T-helper 1 cell (primary cell): ENCODE measurements at places on chromosomes 3 and 15.

DNA sequence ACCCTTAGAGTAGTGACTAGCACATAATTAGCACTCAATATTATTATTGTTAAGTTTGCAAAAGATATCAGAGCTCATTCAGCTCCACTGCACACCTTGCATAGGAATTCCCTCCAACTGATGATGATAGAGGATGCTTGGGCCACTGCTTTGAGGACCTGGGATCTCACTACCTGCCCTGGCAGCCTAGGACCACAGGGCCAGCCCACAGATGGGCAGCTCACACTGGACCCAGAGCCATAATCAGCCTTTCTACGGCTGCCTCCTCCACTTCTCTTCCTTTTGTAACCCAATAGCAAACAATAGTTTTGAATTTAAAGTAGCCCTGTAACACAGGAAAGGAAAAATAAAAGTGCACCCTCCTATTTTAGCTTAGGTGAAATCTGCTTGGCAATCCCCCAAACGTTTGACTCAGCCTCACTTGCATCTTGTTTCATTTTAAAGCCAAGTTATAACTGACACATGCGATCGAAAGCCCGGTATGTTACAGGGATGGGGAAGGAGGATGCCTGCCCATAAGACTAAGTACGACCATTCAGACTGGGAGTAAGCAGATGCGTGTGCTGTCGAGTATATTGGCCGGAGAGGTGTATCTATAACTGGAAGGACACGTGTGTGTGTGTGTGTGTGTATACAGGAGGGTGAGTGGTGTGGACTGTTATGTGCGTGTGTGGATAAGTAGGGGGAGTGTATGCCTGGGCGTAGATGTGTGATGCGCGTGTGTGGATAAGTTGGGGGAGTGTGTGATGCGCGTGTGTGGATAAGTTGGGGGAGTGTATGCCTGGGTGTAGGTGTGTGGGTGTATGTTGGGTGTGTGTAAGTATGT, 65.9 kb downstream of the CPN2 start:
- DNase-seq = no peak

- no peak for DNase-seq
Observed at GRCh38 chr15:62986948-62987347, 55.6 kb upstream of the TPM1 start.

DNA sequence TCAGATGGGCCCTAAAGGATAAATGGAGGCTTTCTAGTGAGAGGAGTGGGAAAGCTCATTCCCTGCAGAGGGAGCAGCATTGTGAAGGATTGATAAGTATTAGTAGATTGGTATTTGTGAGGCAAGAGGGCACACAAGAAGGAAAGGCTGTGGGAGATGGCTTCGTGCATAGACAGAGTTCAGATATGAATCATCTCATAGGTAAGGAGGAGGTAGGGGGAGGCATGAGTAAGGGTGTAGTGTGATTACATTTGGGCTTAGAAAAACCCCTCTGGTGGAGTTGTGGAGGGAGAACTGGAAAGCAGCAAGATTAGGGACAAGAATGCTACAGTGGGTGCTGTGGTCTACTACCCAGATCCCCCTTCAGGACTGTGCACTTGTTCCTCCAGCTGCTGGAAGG, 29.6 kb downstream of the ONECUT1 start:
- DNase-seq = no peak

DNA sequence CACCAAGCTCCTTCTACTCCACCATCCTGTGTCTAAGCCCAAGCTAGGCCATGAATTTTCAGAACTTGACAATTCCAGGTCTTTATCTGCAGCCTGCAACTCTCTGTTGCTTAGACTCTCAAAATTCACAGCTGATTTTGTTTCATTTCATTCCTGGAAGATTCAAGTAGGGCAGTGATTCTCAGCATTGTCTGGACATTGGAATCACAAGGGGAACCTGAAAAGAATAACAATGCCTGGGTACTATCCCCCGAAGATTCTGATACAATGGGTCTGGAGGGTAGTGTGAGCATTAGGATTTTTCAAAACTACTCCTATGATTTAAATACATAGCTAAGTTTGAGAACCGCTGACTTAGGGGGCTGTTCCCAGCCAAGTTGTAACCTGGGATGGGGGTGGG, 534.7 kb upstream of the IL12A start:
- no peak for DNase-seq

DNA sequence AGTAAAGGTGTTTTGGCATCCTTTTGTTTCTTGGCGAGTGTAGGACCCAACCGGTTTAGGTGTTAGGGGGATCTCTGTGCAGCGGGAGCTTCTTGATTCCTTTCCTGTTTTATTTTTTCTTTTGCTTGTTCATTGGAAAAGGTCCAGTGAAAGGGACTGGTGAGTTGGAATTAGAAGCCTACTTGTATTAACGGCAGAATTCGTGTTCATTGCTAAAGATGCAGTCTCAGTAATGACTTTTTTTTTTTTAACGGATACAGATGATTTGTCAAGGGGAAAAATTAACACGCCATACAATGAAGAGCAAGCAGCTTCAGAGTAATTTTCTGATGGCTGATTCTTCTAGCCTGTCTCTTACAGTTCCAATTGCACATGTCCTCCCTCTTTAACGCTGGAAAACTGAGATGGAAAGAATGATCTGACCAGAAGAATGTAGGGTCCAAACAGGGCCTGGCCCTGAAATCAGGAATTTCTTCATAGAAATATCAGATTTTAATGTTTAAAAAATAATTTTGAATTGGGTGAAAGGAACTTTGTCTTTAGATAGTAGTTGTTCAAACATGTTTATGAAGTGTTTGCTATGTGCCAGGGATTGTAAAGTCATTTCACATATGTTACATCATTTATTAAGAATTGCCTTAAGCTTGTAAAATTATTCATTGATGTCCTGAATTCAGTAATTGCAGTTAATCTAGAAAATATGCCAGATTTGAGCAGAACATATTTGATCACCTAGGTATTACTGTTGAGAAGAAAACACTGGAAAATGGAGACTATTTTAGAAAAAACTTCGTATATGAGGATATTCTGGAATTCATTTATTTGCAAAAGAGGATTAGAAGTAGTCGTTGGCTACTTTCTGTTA, 1.4 kb downstream of the MAPK6 start:
- DNase-seq = no peak

DNA sequence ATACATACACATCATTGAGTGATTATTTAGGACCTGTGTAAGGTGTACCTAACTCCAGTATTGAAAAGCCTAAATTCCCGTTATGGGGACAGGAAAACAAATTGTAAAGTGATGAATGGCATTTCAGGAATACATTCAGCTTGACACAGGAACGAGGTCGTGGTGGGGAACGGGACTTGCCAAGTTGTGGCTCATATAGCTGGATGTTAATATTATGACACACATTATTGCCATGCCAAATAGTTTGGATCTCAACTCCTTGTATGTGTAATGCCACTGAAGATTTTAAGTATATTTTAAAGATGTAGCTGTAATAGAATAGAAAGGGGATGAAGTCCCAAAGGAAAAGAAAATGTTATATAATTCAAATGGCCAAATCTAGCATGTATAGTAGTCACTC, 227.2 kb upstream of the GOLIM4 start:
- no peak for DNase-seq

GRCh38 chr3:188978421-188979171, 193.2 kb upstream of the TPRG1 start:
- DNase-seq = no peak

DNA sequence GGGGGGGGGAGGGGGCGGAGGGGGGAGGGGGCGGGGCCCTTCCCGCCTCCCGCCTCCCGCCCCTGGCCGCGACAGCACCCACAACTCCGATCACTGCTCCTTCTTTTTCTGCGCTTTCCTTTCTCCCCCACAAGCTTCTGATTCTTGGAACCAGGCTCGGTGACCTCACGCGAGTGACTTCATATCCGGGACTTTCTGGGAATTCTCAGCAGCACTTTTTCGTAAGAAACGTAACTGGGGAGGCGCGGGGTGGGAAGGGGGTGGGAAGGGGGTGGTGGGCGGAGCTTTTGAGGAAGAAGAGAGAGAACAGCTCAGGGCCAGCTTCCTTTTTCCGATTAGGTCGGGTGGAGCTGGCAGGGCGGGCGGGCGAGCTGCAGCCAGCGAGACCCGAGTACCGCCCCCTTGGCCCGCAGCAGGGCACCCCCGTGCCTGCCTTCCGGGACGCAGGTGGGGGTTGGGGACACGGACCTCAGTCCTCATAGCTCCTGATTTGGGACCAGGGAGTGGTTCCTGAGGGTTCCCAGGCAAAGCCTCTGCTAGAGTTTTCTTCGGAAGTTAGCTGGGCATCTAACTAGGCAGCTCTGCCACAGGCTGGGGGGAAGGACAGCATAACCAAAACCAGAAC, 14.6 kb downstream of the XIRP1 start:
- peak; percentile 67 for DNase-seq

GRCh38 chr15:71248386-71248785, 133.1 kb downstream of the THSD4 start:
- no peak for DNase-seq
